GM10248 (cell line): ENCODE measurements at places on chromosomes 3 and 15.
A peak's percentile ranks its signal among the peaks of the same experiment; 100 is the strongest.

GRCh38 chr3:63768386-63768785 lies 50.7 kb upstream of the C3orf49 start:
- DNase-seq = no peak

DNA sequence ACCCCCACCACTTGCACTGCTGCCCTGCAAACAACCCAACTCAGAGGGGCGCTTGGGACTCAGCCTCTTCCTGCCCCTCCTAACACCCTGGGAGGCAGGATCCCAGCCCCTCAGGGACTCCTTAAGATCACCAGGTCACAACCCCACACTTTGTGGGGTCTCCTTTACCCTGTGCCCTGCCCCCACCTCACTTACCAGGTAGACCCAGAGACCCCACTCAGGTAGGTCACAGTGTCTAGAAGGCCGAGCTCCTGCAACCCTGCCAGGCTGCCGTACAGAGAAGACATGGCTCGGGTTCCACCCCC lies 9.1 kb downstream of the PLA2G4F start:
- no peak for DNase-seq

DNA sequence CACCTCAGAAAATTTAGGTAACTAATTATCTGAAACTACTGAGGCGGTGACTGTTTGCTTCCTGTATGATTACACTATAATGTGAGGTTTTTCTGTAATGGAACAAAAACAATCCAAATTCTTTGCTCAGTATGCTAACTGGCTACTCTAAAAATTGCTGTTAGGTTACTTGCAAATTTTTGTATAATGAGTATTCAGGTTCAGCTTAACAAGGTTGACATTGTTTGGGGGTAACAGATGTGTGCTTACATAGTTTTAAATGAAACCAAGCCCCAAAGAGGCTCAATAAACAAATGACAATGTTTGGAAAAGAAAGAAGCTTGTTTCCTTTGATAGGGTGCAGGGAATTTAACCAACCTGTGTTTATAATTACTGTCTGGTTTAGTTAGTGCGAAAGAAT lies 414.5 kb upstream of the MDFIC2 start:
- DNase-seq = no peak

- DNase-seq = no peak
Measured at GRCh38 chr3:187713504-187713903, 11.1 kb upstream of the RTP2 start.

GRCh38 chr15:73857193-73857920 lies 16.0 kb upstream of the TBC1D21 start:
- DNase-seq = no peak

- no peak for DNase-seq
Measured at GRCh38 chr3:194395212-194395611, 3.9 kb downstream of the GP5 start.

- no peak for DNase-seq
Measured at GRCh38 chr3:16994854-16995525, 110.2 kb downstream of the PLCL2 start.

DNA sequence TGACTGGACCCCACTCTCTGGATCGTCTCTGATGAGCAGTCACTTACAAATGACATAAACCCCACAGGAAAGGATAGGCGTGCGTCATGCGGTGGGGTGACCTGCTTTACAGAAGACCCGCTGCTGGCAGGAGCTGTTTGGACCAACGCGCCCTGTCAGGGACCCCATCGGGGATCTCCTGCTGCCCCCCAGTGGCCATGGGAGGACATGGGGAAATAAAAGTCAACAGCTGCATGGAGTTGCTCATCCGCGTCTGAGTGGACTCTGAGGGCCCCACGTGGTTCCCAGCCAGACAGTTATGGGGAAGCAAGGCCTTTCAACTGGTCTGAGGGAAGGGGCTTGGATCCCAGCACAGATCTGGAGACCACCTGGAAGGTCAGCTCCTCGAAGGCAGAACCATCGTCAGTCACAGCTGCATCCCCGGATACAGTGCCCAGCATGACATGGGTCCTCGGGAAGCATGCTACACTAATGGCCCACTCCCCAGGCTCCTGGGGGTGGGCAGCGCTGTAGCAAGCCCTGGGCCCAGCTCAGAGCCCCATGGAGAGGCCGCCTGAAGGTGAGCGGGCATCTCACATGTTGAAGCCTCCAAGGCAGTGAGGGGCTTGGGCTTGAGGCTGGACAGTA lies 32.1 kb downstream of the PTH1R start:
- DNase-seq = peak; percentile 92

DNA sequence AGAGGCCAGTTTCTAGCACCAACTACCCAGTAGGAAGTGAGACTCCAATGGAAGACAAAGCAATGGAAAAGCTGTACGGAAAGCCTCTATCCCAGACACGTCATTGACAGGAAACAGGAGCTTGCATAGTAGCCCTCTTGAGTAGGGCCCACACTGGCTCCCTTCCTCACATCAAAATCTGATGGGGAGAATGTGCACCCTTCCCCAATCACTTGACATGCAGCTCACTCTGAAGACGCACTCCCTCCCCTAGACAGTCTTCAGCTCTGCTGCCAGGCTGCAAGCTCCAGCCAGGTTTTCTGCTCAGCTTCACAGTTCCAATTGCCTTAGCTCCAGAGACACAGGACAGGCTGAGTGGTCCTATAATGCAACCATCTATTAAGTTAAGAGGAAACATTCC lies 567.8 kb downstream of the EPHB1 start:
- no peak for DNase-seq

DNA sequence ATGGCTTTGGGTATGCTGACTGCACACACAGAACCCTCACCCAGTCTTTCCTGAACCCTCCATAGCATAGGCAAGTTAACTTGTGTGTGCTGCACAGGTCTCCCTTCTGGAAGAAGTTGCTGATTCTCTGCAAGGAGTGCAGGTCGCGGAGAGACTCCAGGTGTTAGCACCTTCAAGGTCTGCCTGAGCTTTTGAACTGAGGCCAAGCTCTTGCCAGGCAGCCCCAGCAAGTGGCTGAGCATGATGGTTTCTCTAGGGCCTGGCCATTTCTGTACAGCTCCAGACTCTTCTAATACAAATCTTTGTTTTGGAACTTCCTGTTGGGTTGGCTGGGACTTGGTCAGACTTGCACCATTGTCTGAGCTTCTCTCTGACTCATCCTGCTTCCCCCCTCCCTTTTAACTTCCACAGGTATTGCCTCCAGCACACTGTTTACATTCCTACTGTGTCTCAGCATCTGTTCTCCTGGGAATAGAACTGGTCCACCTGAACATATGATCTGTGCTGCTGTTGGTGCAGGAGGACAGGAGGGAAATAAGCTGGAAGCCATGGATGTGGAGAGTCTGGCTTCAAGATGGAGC lies 53.3 kb downstream of the KY start:
- no peak for DNase-seq

GRCh38 chr15:64825431-64826294 lies at the start of gene PIF1:
TSS of gene PIF1 (minus strand) at chr15:64825647. CDS start at chr15:64824335, 1,312 bp downstream.
- peak; percentile 95 for DNase-seq

- DNase-seq = no peak
Measured at GRCh38 chr15:48149858-48150257, 28.2 kb downstream of the MYEF2 start.

GRCh38 chr3:149198611-149199010 lies 23.0 kb downstream of the CP start:
- DNase-seq = no peak

GRCh38 chr3:62873451-62873760 lies 1.8 kb downstream of the CADPS start:
- DNase-seq = no peak

GRCh38 chr3:72153477-72154314 lies 368.7 kb upstream of the PROK2 start:
- DNase-seq = no peak

GRCh38 chr3:94110854-94111253 lies 48.0 kb downstream of the NSUN3 start:
- no peak for DNase-seq

DNA sequence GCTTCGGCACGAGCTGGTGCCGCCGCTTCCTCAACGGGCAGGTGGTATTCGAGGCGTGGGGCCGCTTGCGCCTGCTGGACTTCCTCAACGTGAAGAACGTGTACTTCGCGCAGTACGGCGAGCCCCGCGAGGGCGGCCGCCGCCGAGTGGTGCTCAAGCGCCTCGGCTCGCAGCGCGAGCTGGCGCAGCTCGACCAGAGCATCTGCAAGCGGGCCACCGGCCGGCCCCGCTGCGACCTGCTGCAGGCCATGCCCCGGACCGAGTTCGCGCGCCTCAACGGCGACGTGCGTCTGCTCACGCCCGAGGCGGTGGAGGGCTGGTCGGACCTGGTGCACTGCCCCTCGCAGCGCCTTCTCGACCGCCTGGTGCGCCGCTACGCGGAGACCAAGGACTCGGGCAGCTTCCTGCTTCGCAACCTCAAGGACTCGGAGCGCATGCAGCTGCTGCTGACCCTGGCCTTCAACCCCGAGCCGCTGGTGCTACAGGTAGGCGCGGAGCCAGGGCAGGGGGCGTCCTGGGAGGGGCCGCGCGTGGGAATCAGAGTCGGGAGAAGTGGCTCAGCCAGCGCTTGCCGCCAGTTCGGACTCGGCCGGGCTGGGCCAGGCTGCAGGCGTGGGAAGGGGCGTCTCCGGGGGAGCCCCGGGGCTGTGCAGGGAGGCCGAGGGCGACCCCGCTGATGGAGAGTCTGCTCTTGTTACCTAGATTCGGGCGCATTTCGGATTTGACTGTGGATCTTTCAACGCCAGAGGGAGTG lies 1.1 kb downstream of the DIPK2A start:
- peak; percentile 62 for DNase-seq

- peak; percentile 66 for DNase-seq
Measured at GRCh38 chr15:74387141-74387541, 19.7 kb upstream of the CYP11A1 start.

DNA sequence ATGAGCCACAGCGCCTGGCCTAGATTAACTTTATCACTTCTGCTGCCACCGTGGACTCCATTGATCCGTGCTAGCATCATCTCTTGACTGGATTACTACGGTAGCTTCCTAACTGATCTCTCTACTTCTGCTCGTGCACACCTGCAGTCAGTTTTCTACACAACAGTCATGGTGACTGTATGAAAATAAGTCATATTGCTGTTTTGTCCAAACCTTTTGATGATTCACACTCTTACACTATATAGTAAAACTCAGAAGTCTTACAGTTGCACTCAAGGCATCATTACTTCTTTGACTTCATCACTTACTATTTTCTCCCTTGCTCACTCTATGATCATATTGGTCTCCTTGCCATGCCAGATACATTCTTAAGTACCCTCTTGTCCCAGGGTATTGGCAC lies 10.1 kb downstream of the PDCD6IP start:
- DNase-seq = no peak

- no peak for DNase-seq
Measured at GRCh38 chr3:126360046-126360713, 3.0 kb upstream of the KLF15 start.

DNA sequence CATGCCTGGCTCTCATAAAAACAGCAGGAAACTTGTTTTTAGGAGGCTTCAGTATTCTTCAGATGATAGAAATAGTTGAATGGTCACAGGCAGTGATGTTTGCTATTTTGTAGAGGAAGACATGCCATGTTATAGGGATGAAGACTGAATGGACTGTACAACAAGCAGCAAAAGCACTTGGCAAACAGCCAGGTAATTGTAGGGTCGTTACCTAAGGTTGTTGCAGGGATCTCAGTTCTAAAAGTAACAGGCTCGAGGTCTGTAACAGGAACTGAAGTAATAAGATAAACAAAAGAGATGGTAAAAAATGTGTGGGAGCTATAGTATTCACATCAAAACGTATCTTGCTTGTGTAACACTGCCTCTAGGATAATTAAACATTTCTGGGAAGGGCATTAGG lies 116.3 kb downstream of the TFG start:
- DNase-seq = no peak

DNA sequence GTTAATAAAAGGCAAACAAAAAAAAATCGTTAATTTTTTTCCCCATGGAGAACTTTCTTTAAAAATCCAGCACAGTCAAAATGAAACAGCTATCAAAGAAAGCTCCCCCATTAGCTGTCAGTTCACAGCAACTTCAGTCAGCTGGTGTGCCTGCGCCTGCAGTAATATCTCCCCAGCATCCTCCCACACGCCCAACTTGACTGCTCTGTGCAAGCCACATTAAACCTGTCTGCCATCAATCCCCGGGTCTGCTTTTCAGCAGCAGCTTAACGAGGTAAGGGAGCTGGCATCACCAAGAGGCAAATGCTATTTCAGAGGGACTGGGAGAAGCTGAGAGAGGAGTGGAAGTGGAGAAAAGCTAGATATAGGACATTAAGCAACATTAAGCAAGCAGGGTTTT lies 337.5 kb downstream of the GAP43 start:
- DNase-seq = peak; percentile 23

DNA sequence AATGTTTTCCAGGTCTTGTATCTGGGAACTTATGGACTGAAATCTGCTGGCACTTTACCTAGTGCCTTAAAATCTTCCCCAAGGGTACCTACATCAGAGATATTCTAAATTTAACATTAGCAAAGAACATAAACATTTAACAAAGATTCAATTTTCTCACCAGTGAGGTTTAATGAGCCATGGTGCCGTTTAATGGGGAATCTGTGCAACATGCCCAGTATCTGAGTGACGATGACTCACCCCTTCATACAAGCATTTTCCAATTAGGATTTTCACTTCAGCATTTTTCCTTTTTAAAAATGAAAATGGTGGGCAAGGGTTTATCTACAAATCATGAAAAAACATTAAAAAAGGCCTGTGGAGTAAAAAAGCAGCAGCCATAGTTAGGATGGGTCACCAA lies 189.4 kb downstream of the SLC9A9 start:
- DNase-seq = no peak

DNA sequence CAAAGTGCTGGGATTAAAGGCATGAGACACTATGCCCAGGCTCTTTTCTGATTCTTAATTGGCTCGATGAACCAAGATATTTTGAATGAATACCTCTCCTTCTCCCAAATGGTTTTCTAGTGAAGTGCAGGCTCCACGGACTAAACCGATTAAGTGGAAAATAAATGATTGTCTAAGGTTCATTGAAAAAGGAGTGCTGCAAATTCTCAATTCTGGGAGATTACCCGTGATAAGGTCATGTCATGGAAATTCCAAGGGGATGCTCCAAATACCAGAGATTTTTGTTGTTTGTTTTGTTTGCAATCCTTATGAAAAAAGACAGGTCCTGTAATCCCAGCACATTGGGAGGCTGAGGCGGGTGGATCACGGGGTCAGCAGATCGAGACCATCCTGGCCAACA lies 406.9 kb upstream of the TBL1XR1 start:
- DNase-seq = no peak

- DNase-seq = no peak
Measured at GRCh38 chr15:22974745-22975144, 5.4 kb downstream of the CYFIP1 start.

GRCh38 chr3:47592066-47592795 lies 13.6 kb upstream of the CSPG5 start:
- no peak for DNase-seq

- no peak for DNase-seq
Measured at GRCh38 chr3:41327718-41328117, 128.4 kb downstream of the CTNNB1 start.

GRCh38 chr3:59443618-59444293 lies 393.9 kb upstream of the CFAP20DC start:
- DNase-seq = no peak

GRCh38 chr3:17505856-17506255 lies 236.6 kb downstream of the TBC1D5 start:
- no peak for DNase-seq

GRCh38 chr3:35383719-35384555 lies 255.4 kb upstream of the ARPP21 start:
- DNase-seq = no peak
